Astrocyte (in vitro differentiated cells and primary cell): ENCODE measurements at places on chromosomes 12 and 14. TPM values are rescaled to one million over a fixed set of nuclear protein-coding genes. Genes with fewer than 3 reads are reported as not detected.

DNA sequence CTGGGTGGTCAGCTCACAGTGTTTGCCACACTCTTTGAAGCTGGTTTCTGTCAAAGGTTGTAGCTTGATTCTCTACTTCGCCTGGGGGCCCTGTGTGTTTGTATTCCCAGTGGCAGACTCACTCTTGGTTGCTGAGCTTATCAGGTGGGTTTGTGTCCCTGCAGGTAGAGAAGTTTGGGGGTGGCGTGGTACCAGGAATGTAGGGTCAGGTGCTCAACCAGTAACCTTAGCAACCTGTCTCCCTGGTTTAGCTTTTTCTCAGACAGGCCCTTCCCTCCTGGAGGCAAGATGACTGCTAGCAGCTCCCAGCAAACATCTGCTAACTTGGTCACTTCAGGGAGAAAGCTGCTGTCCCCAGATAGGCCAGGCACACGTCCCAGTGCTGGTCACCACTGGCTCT, 352.2 kb downstream of the AACS start:
- no peaks in the 10 kb centered on the region for H3K27me3 ChIP-seq
- no peaks in the 10 kb centered on the region for H3K36me3 ChIP-seq
- H3K4me3 ChIP-seq = no peak overlapping the region
- H3K27ac ChIP-seq = no peak overlapping the region

GRCh38 chr12:60689137-60689536, 1093.3 kb downstream of the SLC16A7 start:
- H3K36me3 ChIP-seq = no peaks in the 10 kb centered on the region
- no peak overlapping the region for H3K27ac ChIP-seq
- H3K27me3 ChIP-seq = no peaks in the 10 kb centered on the region
- no peak for DNase-seq
- H3K4me1 ChIP-seq = no peaks in the 10 kb centered on the region
- no peak overlapping the region for H3K4me3 ChIP-seq

DNA sequence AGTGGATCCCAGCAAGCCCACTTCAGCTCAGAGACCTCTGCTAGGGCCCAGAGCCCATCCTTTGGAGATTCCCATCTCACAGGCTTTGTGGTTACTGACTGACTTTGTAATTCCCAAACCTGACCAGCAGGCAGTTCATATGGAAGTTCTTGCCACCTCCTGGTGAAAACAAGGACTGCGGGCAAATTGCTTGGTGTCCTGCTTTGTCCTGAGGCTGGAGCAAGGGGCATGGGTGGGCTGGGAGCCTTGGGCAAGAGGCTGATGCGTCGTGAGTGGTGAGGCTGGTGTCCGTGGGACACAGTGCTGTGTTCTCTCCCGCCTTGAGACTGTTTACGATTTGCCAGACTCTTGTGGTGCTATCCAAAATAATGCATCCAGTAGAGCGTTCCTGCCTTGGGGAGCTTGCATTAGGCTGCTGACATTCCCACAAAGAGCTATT, 91.0 kb downstream of the LRRC74A start:
- peak overlapping the region; percentile 98 for H3K27ac ChIP-seq
- DNase-seq = peak; percentile 71
- H3K4me3 ChIP-seq = no peak overlapping the region
- H3K4me1 ChIP-seq = peaks cover 49% of the 10 kb centered on the region

Gene ACYP1
- total RNA-seq = 6.9 and 8.9 TPM in 2 replicates

DNA sequence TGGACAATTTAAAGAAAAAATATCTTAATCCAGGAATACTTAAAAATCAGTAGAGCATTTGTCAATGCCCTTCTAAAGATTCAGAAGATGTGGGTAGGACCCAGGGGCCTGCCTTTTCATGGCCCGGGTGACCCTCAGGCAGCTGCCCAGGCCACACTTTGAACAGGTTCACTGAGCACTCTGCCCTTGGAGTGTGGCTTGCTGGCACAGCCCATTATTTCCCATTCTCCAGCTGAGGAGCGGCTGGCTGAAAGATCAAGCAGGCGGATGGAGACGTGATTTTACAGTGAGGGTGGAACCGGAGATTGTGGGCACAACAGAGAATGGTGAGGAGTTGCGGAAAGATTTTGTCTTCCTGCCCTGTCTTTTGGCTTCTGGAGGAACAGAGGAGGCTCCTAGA, 7.1 kb upstream of the PRPH start:
- no peak overlapping the region for H3K4me3 ChIP-seq
- H3K27ac ChIP-seq = no peak overlapping the region
- no peaks in the 10 kb centered on the region for H3K4me1 ChIP-seq
- H3K36me3 ChIP-seq = no peaks in the 10 kb centered on the region
